Stimulated activated CD8-positive, alpha-beta memory T cell treated with anti-CD3 and anti-CD28 coated beads, Interleukin-4, amount 100 ng/mL, for 1 hour (primary cell): ENCODE measurements at places on chromosomes 7 and 10.

GRCh38 chr10:19947656-19948055 is 131.4 kb downstream of the PLXDC2 start:
- no peak for DNase-seq

DNA sequence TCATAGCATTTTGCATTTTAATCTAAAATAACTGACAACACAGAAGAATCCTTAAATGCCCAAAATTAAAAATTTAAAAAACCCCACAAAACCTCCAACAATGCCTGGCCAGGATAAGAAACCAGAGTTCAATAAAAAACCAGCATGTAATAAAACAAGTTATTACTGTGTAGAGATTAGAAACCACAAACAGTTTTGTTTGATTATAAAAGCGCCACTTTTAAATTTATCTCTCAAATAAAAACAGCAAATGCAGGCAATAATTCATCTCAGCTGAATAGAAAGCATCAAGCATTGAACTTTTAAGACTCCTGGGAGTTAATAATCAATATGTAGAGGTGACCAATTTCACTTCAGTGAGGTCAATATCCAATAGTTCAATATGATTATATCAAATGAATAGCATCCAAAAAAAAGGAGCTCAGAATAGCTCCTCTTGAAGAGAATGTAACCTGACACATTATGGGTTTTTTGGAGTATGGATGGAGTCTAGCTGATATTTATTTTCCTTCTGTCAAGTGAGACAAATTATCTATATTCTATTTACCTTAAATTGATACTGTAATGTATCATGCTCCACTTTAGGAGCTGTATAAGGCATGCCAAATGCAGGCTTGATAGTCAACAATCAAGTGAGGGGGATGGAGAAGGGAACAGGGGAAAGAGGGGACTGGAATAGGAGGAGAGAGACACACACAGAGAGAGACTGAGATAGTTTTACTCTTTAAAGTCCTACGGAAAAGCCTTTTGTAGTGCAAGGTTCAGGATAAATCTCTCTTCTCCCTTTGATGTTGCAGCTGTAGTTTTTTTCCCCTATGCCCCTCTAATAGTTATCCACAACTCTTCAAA is 130.9 kb downstream of the RSU1 start:
- DNase-seq, result no peak

DNA sequence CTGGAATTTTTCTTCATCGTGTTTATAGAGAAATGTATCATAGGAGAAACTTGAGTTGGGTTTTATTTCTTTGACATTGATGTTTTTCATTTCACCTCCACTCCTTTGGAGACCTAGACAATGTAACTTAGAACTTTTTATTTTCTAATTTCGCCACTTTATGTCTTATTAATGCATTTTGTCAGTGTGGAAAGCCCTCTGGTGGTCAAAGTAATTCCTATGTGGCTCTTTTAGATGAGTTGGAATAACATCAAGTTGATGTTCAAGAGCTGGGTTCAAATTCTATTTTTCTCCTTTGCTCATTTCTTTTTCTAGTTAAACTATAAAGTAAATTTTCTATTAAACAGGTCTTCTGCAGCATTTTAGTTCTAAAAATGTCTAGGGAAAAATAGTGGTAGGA is 478.6 kb downstream of the LRMDA start:
- no peak for DNase-seq

DNA sequence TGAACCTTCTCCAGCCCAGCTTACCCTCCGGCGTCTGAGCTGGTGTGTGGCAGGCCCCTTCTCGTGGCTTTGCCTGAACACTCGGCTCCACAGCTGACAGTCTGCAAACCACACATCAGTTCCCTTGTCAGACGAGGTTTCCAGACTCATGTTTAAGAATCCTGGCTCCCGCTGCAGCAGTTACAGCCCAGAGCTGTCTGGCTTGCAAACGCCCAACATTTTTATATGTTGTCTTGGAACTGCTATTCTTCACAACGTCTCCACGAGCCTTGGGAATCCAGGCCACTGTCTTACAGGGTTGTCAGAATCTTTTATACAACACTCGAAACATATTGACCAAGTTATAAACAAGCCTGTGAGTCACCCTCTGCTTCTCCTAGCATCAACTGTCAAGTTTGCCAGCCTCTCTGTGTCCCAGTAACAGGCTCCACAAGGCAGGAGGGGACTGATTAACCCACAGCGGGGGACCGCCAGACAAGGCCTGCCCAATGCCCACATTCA is 68.1 kb downstream of the TNS3 start:
- no peak for DNase-seq

- DNase-seq, result peak; percentile 7
Observed at GRCh38 chr10:121886997-121887622, 40.7 kb downstream of the ATE1 start.

DNA sequence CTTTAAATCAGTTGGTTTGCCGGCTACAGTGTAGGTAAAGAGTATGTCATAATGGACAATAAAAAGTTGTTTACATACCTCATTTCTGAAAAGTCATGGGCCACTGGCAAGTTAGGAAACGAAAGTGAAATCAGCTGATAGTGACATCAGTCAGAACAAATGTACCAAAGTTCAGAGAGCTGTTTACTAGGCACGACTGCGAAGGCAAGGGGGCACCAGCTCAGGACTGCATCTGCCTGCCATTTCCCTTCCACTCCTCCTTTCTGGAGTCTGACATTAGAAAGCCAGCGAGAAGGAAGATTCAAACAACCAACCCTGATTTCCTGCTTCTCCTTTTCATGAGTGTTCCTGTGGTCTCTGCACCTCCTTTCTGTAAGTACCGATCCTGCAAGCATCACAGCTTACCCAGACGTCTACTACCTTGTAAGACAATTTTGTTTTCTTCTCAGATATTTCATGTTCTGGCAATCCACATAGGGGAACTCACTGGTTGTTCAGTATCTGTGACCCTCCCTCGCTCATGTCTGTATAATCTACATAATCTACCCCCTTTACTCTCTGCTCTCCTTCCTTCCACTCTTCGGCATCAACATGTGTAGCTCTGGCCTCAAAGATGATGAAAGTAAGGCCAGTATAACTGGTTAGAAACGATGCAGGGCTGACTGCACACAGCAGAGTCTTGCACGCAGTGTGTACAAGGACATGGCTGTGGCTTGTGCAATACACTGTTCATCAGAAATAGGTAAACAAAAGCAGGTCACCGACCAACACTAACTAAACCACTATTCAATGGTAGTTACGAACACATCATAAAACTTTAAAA is at the start of gene TMEM140:
Gene TMEM140, plus strand, starts transcription at position 174 of the 823 bp plus-strand sequence. CDS start 16,370 bp downstream, outside the sequence.
- DNase-seq, result no peak

DNA sequence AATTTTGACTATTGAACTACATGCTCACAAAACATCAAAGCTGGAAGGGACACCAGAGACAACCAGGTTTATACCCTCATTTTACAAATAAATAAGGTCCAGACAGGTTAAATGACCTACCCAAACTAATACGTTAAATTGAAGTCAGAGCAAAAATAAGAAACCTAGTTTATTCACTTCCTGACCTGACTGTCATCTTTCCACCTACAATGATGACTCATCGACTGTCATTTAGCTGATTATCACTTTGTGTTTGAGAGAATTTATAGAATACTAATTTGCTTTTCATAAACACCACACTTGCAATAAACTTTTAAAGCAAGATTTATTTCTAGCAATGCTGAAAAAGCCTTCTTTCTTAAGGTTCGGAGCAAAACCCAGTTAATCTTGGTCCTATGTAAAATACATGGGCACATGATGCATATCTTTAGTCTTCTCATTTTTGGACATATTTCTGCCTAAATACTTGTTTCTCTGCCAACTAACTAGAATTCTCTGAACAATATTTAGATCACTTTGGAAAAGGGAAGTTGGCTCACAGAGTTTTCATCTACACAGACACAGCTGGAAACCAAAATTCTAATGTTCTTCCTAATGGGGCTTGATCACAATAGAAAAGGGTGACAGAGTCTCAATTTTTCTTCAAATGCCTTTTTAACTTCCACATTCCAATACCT is 16.7 kb upstream of the LRRN3 start:
- DNase-seq, result no peak

- DNase-seq, result no peak
Observed at GRCh38 chr7:7136466-7137381, 45.6 kb upstream of the C1GALT1 start.

DNA sequence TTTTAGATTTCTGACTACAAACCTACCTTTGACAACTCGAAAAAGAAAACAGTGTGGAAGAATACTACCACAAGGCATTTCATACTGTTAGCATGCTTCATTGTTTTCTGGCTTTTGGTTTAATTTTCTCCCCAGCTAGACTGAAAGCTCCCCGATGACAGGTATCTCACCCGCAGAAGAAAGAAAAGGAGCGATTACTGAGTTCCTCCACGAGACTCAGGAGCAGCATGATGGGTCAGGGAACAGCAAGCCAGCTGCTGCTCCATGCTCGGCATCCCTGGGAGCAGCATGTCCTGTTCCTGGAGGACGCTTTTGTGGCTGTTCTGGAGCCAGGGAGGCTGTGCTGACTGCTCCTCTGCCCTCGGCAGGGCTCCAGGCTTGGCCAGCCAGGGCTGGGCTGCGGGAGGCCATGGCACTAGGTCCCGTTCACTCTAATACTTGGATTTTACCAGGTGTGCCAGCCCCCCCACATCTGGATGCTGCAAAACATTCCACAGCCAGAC is 133.4 kb downstream of the PRKAG2 start:
- DNase-seq, result no peak

GRCh38 chr10:101920546-101920945 is 76.9 kb upstream of the KCNIP2 start:
- DNase-seq, result no peak

- no peak for DNase-seq
Observed at GRCh38 chr10:23556727-23557440, 118.0 kb downstream of the OTUD1 start.

- no peak for DNase-seq
Observed at GRCh38 chr7:2488272-2488645, 12.1 kb upstream of the GRIFIN start.

GRCh38 chr10:30861221-30861620 is 170.4 kb downstream of the ZNF438 start:
- DNase-seq, result no peak

DNA sequence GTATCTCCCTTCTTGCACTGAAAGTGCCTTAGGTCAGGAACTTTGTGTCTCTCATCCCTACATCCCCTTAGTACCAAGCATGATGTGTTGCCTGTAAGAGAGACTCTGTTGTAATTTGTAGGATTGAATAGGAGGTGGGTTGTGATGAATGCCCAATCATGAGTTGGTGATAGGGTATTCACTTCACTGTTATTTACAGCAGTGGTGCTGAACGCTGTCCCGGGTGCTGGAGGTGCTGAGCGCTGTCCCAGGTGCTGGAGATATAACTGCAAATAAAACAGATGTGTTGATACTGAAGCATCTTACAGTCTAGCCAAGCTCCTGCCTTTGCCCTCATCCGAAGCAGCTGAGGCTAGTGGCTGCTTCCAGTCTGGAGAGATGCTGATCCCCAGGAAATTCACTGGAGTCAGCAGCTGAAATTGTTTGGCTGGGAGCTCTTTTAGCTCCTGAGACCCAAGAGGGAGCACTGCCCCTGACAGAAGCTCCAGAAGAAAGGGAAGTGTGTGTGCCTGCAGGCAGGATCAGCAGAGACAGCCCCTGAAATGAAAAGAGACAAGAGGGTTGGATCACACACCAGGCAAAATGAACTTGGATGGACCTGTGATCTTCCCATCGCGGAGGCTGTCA is 183.4 kb downstream of the SORCS3 start:
- no peak for DNase-seq

GRCh38 chr7:117689406-117689805 is 183.8 kb downstream of the CTTNBP2 start:
- no peak for DNase-seq

- no peak for DNase-seq
Observed at GRCh38 chr7:37960483-37960882, 40.0 kb downstream of the EPDR1 start.

GRCh38 chr7:154424350-154424749 is 372.2 kb downstream of the DPP6 start:
- DNase-seq, result no peak

DNA sequence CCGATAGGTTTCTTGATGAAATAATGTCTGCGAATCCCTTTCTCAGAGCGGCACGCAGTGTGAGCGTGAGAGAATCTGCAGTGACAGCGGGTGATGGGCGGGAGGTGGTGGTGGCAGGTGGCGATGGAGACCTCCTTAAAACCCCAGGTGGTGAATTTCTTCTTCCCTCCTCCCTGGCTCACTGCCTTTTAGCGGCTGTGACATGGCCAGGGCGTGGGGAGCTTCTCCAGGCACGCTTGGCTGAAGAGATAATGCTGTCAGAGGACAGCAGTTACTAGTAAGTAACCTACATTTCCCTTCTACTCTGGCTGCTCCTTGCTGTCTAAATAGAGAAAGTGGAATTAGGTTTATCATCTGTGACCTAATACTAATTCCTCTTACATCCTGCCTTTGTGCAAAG is 141.4 kb upstream of the INSYN2A start:
- no peak for DNase-seq

GRCh38 chr10:47024399-47025252 is 113.4 kb downstream of the PTPN20 start:
- peak; percentile 43 for DNase-seq

DNA sequence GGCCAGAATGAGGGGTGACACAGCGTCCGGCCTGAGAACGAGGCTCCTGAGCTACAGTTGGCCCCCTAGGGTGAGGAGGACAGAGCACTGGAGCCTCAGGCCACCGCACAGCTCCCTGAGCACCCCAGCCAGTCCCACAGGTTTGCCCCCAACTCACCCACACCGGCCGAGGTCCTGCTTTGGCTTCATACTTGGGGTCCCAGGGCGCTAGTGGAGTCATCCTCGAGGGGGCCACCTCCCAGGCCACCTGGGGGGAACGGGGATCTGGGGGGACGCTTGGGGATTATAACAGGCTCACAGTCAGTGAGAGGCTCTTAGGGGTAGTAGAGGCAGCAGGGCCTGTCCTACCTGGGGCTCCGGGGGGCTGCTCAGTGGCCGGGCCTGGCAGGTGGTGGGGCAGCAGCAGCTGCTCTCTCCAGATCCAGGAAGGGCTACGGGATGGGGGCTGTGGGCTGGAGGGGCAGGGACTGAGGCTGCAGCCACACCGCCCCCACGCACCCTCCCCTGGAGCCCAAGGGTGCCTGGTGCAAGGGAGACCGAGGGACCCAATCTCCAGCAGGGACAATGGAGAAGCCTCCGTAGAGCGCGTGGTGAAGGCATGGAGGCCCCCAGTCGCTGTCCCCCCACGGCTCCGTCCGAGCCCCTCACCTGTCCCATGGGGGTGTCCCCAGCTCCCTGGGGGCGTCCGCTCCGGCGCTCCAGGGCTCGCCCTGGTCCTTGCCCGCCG is 588 bp downstream of the SAP25 start:
- no peak for DNase-seq

GRCh38 chr7:155919391-155920067 is 107.3 kb upstream of the SHH start:
- DNase-seq, result no peak

GRCh38 chr7:110105840-110106239 is 985.1 kb upstream of the LRRN3 start:
- no peak for DNase-seq

- DNase-seq, result no peak
Observed at GRCh38 chr7:25686493-25686892, 458.2 kb upstream of the NPVF start.

GRCh38 chr10:18140149-18140956 is at the start of gene CACNB2:
Gene CACNB2 (plus strand): TSS chr10:18140424.
- no peak for DNase-seq

DNA sequence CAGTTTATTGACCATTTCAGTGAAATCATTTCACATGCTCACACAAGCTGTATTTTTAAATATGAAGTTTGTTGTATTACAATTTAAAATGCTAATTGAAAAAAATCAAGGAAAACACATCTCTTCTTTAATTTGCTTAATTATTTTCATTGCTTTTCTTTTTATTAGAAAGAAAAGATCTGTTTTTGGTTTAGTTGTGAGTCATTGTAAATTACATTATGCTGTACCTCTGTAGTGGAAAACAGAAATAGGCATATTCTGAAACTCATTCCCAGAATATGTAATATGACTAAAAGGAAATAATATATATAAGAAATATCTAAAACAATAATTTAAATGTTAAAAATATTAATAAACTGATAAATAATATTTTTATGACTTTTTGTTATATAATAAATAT is 161.9 kb downstream of the HGF start:
- no peak for DNase-seq
